NCI-H460 (cell line): ENCODE measurements at places on chromosomes 1 and 21.

DNA sequence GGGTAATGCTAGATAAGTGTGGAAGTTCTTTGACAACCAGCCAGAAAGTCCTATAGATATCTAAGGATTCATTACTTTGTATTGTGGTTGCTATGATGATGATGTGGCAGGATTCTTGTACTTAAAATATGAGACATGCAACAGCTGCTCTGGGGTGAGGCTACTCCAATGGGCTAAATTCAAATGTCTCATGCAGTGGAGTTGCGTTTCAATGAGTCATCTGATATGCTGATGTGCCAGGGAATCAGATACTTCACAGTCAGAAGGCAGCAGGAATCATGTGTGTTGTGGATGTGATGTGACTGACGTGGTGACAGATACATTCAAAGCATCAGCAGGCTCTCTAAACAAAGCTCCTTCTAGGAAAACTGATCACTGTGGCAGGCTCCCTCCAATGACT is 66.5 kb downstream of the TSEN15 start:
- no peak for DNase-seq

- DNase-seq, result no peak
Observed at GRCh38 chr21:25931765-25932164, 197.0 kb downstream of the GABPA start.

GRCh38 chr1:150056407-150056806 is 11.2 kb upstream of the VPS45 start:
- DNase-seq, result no peak

- DNase-seq, result no peak
Observed at GRCh38 chr1:60963167-60963940, 119.0 kb upstream of the NFIA start.

DNA sequence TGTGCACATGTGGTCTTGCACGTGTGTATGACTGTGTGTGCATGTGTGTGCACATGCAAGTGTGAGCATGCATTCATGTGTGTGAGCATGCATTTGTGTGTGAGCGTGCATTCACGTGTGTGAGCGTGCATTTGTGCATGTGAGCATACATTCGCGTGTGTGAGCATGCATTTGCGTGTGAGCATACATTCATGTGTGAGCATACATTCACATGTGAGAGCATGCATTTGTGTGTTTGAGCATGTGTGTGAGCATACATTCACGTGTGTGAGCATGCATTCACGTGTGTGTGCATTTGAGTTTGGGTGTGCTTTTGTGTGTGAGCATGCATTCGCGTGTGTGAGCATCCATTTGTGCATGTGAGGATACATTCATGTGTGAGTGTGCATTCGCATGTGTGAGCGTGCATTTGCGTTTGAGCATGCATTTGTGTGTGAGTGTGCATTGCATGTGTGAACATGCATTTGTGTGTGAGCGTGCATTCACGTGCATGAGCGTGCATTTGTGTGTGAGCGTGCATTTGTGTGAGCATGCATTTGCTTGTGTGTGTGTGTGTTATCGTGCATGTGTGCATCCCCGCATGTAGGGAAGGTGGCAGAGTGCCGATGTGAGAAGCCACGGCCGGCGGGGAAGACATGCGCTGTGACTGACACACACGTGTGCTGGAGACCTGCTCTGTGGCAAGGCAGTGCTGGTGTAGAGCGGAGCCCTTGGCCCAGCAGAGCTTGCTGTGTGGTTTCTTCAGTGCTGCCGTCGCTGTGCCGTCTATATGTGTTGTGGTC is 18.2 kb downstream of the ITGB2 start:
- no peak for DNase-seq

GRCh38 chr1:154342836-154343472 is 17.6 kb downstream of the ATP8B2 start:
- no peak for DNase-seq

- DNase-seq, result no peak
Observed at GRCh38 chr1:214400131-214400530, 119.2 kb downstream of the SMYD2 start.

DNA sequence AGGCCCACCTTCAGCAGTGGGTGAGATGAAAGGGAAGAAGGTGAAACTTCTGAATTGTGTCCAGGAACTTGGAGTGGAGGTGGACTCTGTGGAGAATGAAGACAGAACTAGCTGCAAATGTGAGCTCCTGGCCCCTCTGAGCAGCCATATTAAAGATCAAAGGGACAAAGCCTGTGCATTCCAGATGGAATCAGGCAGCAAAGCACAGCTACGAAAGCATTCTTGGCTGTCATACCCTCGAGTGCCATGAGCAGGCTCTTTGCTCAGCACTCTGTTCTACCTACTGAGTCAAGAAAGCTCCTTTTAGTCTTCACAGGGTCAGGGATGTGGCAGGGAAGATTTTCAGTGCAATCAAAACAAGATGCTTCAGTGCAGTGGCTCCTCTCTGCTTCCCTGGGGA is 86.3 kb upstream of the TSPAN2 start:
- DNase-seq, result no peak

- no peak for DNase-seq
Observed at GRCh38 chr21:22020221-22020620, 1022.0 kb downstream of the NCAM2 start.

DNA sequence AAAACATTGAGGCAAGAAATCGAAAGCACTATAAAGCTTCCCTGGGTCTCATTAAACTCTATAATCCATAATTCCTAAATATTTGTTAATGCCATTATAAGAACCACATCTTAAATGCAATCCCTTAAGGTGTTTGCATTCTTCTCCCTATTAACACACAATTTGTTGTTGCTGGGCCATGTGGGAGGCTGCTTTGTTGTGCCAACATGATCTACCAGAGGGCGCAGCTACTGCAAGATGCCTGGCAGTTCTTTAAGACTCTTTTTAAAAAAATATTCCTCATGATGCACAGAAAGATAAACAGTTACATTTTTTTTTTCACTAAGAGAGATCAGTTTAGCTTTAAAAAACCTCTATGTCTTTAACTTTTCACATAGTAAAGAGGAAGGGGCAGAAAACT is 39.0 kb upstream of the BCAS2 start:
- DNase-seq, result no peak

- DNase-seq, result no peak
Observed at GRCh38 chr1:26922431-26922729, 837 bp downstream of the NUDC start.

DNA sequence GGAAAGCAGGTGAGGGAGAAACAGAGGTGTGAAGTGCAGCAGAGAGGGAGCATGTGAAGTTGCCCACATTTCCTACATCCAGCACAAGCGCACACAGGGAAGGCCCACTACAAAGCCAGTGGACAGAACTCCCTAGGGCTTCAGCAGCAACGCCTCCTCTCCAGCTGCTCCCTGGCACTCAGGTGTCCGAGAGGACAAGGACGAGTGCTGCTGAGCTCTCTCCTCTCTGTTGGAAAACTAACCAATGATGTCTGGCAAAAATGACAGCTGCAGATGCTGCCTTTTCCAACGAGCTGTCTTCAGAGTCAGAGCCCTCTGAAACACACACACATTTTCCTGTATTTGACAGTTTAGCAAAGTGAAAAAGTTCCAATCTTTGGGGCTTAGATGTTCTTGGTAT is 86.8 kb downstream of the HSF2BP start:
- DNase-seq, result no peak

- DNase-seq, result no peak
Observed at GRCh38 chr21:38244885-38245869, 11.6 kb upstream of the KCNJ15 start.

DNA sequence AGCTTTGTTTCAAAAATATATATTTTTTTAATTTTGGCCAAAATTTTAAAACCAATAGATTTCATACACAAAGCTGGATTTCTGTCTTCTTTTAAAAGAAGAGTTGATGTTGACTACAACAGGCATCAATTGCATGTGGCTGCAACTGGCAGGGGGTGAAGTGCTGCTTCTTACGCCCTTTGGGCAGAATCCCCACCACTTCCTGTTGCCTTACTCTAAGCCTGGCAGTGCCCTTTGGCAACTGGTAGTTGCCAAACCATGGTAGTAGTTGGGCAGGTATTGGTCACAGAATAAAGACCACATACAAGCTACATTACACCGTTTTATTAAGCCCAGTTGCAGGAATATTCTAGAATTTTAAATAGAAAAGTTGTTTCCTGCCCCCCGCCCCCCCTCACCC is 17.0 kb downstream of the LAMC2 start:
- no peak for DNase-seq

GRCh38 chr1:36322786-36323635 is 434 bp downstream of the EVA1B start:
- no peak for DNase-seq

GRCh38 chr1:166090244-166090643 is 76.6 kb downstream of the FAM78B start:
- DNase-seq, result no peak

DNA sequence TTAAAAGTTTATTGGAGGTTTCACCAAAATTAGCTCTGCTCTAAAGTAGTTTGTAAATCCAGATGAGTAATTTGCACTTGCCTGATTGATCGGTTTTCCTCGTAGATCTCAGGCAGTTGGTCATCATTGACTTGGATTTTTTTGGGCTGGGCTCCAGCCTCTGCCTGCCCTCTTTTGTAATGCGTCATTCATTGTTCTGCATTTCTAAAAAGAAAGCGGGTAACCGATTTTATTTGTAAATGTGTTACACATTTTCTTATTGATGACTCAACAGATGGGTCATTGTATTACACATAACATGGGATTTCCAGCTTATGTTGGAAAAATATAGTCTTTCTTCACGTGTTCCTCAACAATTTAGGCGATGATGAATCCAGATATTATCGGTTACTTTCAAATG is 5.5 kb downstream of the ETS2 start:
- no peak for DNase-seq
